ENCODE measurements at places on chromosomes 5 and 9.

GRCh38 chr5:100787648-100788047 is 115.4 kb downstream of the ST8SIA4 start:
- DNase-seq = no peak

- DNase-seq = no peak
Observed at GRCh38 chr5:25516141-25516540, 871.4 kb upstream of the CDH10 start.

GRCh38 chr9:124010665-124011321 is 775 bp upstream of the LHX2 start:
- no peak for DNase-seq

GRCh38 chr9:35962126-35962906 is 4.4 kb upstream of the OR2S2 start:
- DNase-seq = peak; percentile 48

DNA sequence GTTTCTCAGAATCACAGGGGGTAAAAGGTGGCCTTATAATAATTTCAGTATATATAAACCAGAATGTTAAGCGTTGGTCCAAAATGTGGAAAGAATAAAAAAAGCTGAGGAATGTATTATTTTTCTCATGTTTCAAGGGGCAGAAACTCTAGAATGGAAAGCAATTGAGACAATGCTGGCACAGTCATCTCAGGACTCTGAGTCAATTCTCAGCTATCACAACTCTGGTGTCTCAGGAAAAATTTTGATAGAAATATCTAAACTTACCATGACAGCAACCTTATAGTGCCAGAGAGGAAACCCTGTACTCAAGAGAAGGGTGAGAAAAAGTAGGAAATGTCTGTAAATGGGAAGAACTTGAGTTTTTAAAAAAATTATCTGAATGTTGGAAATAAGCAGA is 1189.4 kb upstream of the NUDT12 start:
- DNase-seq = no peak

GRCh38 chr5:157088342-157088990 is 20.4 kb downstream of the HAVCR2 start:
- DNase-seq = no peak

- DNase-seq = no peak
Observed at GRCh38 chr5:82374637-82375036, 96.5 kb upstream of the RPS23 start.

DNA sequence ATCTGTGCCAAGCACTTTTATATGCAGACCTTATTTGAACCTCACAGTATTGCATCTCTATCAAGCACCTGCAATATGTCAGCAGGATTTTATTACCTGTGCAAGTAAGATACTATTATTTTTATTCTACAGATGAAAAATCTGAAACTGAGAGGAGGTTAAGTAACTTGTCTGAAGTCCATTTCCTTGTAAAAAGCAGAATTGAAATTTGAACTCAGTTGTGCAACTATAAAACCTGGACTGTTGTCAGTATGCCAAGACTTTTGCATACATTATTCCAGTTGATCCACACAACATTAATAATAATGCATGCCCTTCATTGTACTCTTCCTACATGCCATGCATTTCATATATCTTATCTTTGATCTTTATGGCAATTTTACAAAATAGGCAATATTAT is 82.2 kb upstream of the BRINP1 start:
- no peak for DNase-seq

GRCh38 chr5:14432931-14433589 is 148.5 kb upstream of the OTULINL start:
- no peak for DNase-seq

GRCh38 chr5:160118349-160119141 is 705 bp downstream of the PWWP2A start:
- DNase-seq = no peak

DNA sequence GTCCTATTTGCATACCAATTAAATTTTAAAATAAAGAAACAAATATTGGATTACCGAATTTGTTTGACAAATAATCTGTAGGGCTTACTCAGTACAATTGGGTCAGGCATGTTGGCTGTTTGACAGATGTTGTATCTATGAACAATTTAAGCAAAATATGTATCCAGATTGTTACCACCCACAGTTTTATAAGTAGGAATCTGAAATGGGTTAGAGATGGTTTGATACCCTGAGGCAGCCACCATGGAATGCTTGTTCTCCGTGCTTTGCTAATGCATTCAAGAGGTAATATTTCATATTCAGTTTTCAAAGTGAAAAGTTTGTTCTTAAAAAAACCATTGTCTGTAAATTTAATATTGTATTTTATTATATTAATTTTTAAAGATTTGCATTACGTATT is 285.1 kb upstream of the ARRDC3 start:
- no peak for DNase-seq

DNA sequence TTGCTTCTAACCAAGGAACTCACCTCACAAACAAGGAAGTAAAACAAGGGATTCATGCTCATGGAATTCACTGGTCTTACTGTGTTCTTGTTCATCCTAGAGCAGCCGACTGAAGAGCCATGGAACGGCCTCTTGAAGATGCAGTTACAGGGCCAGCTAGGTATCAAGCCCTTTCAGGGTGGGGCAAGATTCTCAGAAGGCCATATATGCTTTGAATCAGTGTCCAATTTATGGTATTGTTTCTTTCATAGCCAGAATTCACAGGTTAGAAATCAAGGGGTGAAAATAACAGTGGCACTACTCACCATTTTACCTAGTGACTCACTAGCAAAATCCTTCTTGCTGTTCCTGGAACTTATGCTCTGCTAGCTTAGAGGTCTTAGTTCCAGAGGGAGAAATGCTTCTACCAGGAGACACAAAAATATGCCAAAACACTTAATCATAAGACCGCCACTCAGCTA is 159.5 kb upstream of the CDH10 start:
- DNase-seq = no peak

GRCh38 chr9:18385696-18386490 is 88.1 kb upstream of the ADAMTSL1 start:
- peak; percentile 32 for DNase-seq

DNA sequence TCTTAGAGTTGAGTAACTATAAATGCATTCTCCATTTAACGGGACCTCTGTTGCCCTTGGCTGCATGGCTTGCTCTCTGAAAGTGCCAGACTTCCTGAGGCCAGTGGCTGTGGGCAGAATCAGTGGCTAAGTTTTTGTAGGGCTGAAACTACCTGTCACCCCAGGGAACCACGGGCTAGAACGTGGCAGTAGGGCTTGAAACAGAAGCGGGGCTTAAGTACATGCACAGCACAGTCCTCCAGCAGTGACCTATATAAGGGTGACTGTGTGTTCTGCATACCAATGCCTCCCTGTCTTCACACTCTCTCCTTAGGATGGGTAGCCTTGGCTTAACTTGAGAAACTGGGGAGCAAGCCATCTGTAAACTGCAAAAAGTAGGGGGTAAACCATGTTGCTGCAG is 43.6 kb upstream of the LRRTM2 start:
- DNase-seq = no peak

GRCh38 chr9:134707031-134707680 is 65.6 kb downstream of the COL5A1 start:
- peak; percentile 87 for DNase-seq

GRCh38 chr5:43033841-43034590 is 6.1 kb downstream of the ANXA2R start:
- DNase-seq = no peak

- DNase-seq = no peak
Observed at GRCh38 chr9:111645806-111646205, 14.7 kb downstream of the DNAJC25 start.

DNA sequence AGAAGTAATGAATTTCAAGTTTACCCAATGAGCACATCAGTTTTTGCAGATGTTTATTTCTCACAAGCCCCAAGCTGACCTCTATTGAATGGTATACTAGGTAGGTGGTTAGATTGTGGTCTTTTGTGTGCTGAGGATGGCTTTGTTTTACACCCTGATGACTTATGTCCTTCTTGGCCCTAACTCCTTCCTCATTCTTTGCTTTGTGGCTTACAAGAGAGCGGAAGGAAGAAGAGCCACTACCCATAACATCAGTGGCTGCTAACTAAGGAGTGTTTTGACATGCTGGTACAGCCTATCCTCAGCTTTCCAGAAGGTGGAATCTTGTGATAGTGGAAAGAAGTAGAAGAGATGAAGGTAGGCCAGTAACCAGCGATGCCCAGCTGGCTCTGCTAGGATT is 85.7 kb upstream of the NTRK2 start:
- no peak for DNase-seq

- no peak for DNase-seq
Observed at GRCh38 chr9:20693068-20693467, 9.0 kb downstream of the FOCAD start.

DNA sequence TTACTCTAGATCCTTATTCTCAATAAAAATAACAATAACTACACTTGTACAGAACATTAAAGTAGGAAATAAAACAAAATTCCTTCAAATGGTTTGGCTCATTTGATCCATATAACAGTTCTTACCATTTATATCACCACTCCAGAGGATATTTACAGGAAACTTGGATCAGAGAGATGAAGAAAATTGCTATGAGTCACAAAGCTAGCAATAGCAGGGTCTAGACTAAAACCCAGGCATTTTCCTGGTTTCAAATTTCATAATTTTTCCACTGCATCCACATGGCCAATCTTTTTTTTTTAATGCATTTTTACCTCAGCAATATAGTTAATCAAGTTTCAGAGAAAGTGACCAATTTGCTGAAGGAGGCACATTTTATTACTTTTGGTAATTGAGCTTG is 299.2 kb downstream of the ELAVL2 start:
- no peak for DNase-seq

DNA sequence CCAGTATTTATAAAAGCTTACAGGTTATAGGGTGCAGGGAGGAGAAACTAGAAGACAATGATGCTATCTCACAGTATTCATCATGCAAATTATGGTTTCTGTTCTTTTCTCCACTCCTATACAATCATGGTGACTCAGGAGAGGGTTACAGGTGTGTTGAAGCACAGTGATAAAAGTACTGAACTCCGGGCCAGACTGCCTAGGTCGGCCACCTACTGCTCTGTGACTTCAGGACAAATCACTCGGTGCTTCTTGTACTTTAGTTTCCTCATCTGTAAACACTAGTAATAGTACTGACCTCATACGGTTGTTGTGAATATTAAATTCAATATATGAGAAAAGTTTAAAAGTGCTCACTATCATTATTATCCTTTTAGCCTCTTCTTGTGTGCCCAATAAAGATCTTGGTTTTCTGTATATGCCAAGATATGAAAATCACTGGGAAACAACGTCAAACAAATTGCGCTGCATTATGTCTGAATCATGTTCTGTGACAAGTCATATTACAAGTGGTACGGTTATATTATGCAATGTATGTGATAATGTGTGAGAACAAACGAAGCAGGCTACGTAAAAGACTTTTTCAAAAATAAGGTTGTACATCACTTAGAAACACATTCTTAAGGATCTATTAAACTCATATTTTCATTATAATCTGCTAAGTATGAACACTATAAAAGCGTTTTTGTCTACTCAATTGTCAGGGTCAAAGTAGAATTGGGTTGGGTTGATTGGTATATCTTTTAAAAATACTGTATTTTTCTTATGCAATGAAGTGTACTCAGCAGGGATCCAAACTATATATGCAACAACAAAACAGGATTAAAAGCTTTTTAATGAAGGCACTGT is 153.3 kb downstream of the EFNA5 start:
- no peak for DNase-seq

GRCh38 chr5:83720836-83721537 is at the start of gene HAPLN1:
Gene HAPLN1, minus strand, starts transcription at chr5:83720855. Its CDS starts 47,332 bp downstream, at chr5:83673523.
- no peak for DNase-seq

- DNase-seq = no peak
Observed at GRCh38 chr9:86175223-86175622, 75.9 kb upstream of the GOLM1 start.

- DNase-seq = no peak
Observed at GRCh38 chr5:180197016-180197702, 11.9 kb downstream of the RASGEF1C start.

DNA sequence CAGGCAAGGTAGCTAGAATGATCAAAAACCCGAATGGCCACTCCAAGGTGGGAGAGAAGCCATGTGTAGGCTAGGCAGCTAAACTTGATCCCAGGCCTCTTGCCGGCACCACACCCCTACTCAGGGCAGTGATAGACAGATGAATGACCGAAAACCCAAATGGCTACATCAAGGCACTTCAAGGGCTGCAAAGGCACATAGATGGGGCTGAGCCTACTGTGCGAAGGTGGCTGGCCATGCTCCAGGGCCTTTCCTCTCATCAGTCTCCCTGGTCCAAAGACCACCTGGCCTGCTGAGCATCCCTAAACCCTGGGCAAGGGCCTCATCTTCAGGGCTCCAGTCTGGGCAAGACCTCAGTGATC is 3.7 kb upstream of the TIFAB start:
- no peak for DNase-seq

GRCh38 chr5:873328-873727 is 19.3 kb downstream of the BRD9 start:
- no peak for DNase-seq

- no peak for DNase-seq
Observed at GRCh38 chr5:178404987-178405386, 172.4 kb upstream of the PHYKPL start.

GRCh38 chr5:151868451-151868850 is 56.2 kb downstream of the GLRA1 start:
- DNase-seq = no peak

DNA sequence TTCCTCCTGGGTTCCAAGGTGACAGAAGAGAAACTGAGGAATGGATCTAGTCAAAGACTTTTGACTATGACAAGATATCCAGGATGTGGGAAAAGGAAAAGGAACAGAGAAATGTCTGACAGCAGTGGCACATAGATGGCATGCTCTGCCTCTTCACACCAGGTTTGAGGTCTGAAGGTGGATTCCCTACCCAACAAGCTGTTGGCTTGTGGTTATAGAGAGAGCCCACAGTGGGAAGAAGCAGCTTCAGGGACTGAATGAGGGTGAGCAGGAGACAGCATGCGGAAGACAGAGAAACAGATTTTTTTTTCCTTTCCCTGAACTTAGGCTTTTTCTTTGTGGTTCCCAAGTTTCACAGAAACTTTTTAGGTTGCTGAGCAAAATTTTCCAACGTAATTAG is 20.6 kb downstream of the IFNW1 start:
- DNase-seq = no peak

DNA sequence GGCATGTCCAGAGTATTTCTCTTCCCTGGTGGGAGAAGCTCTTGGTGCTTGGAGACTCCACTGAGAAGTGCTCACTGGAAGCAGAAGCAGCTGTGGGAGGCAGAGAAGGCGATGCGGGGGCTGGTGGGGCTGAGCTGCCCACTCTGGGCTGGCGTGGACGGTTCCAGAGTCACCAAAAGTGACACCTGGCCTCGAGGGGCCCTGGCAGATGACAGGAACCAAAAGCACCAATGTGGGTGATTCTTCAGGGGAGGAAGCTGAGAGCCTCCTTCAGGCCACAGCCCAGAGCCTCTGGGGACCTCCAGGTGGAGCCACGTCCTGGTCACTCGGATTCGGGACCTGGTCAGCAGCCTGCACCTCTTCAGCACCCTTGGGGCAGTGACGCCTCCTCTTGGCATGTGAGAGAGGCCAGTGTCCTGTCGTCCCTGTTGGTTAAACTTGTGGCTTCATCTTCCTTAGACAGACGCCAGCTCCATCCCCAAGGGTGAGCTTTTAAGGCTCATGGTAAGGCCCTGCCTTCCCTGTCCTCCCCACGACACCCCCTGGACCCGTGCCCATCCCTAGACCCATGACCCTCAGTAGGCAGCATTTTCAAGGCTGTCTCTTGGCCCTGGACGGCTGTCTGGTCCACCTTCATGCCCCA is 78.7 kb upstream of the IRX4 start:
- DNase-seq = no peak

GRCh38 chr5:42491699-42492098 is 68.5 kb downstream of the GHR start:
- no peak for DNase-seq

GRCh38 chr9:131923766-131924165 is 155.9 kb downstream of the MED27 start:
- DNase-seq = no peak
